ENCODE measurements at places on chromosomes 6 and 20.

DNA sequence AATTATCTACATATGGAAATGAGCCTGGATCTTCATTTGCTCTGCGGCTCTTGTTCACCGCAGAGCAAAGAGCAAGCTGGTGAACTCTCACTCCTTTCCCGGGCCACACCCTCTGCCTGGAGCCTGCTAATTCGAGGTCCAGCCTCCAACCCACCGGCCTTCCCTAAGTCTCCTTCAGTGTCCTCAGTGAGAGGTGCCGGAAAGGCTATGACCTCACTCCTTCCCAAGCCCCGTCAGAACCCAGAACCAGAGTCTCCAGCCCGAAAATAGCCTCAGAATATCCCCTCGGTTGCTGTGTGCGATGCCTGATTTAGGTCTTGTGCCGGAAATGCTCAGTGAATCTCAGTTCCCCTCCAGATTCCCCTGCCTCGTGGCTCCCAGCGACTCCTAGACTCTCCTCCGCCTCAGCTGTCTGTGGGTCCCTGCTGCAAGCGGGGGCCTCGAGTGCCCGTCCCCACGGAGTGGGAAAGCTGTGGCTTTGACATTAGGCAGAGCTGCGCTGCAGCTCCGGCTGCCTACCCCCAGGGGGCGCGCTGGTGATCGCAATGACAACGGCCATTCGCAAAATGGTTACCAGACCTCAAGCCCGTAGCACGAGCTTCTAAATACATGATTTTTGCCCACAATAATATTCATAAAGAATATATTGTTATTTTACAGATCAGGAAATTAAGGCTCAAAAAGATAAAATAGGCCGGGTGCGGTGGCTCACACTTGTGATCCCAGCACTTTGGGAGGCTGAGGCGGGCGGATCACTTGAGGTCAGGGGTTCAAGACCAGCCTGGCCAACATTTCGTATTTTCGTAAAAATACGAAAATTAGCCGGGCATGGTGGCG lies 4.1 kb upstream of the BNIP5 start:
- peak; percentile 34 for DNase-seq

- no peak for DNase-seq
These were observed 28.9 kb downstream of the STMND1 start for GRCh38 chr6:17130786-17131185.

DNA sequence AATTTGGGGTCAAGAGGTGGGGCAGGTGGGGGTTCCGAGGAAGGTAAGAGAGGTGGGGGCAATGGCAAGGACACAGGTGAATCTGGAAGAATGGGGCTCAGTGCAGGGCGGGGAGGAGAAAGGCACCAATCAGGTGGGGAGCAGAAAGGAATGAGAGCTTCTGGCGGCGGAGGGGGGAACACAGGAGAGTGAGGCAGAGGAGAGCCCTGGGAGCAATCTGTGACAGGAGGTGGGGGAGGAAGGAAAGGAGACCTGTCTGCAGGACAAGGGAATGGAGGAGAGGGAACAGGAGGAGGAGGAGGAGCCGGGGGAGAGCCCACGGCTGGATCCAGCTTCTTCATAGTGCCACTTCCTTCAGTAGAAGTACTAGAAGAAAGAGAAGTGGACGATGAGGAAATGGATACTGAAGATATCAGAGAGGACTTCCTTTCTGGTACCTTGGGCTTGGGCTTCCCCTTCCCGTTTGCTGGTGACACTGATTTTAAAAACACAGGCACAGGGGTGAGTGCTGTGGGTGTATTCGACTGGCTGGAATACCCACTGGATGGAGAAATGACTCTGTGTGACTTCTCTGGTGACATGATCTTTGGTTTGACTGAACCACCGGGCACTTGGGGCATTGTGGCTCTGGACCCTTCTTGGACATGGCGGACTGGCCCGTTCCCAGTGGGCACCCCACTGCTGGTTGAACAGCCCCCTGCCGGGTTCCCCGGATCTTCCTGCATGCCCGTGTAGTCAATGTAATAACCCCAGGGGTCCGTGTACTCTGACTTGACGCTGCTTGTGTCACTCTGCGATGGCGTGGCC lies 27.4 kb downstream of the HEBP2 start:
- no peak for DNase-seq

DNA sequence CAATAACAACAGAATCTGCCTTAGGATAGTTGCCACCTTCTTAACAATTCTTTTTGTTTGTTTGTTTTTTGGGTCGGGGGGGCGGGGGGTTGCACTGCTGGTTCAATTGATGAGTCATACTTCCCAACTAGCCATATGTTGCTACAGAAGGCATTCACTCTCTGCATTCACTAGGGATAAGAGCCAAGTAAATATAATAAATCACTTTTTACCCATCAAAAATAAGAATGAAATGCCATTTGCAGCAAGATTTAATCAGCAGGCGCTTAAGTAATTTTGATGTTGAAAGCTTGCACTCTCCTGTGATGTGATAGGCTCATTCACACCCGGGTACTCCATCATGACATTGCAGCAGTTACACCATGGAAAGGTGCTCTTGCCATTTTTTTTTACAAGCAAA lies 209.8 kb downstream of the HIVEP2 start:
- no peak for DNase-seq

DNA sequence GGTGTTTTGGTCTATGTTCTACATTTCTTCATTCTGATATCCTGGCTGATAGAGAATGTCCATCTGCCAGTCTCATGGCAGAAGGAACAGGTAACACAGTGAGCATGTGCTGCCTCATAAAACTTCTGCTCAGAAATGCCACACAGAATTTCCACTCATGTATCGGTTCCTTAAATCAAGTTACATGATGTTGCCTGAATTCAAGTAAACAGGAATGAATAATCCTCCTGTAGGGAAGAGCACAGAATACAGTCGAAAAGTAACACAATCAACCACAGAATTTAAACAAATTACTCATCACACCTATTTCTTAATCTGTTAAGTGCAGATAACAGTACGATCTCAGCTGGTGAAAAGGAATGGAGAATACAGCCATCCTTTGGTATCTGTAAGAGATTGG lies 74.7 kb downstream of the FAM217A start:
- no peak for DNase-seq

DNA sequence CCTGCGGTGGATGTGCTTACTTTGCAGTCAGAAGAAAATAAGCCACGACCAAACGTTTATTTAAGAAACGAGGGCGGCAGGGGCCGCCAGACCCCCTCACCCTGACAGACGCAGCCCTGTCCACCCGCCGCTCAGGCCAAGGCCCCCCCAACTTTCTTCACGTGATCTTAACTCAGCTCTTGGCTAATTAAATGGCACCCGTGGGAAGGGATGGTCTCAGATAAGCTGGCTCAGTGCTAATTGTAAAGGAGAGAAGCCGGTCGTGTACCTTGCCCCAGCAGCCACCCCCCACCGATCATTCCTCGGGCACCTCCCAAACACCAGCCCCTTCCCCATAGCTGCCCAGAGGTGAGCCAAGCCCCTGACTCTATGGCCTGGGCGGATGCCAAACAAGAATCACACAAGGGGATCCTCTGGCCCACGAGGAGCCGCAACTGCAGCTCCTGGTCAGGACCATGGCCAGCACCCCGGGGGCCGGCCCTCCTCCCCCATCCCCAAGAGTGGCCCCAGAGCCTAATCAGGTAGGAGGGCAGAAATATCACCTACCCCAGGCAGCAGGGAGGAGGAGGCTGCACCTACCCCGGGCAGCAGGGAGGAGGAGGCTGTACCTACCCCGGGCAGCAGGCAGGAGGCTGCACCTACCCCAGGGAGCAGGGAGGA lies 11.2 kb downstream of the KCNQ2 start:
- DNase-seq, result no peak

GRCh38 chr6:148842296-148843019 lies 95.6 kb downstream of the UST start:
- no peak for DNase-seq

GRCh38 chr6:124057461-124057860 lies 253.8 kb downstream of the NKAIN2 start:
- no peak for DNase-seq

DNA sequence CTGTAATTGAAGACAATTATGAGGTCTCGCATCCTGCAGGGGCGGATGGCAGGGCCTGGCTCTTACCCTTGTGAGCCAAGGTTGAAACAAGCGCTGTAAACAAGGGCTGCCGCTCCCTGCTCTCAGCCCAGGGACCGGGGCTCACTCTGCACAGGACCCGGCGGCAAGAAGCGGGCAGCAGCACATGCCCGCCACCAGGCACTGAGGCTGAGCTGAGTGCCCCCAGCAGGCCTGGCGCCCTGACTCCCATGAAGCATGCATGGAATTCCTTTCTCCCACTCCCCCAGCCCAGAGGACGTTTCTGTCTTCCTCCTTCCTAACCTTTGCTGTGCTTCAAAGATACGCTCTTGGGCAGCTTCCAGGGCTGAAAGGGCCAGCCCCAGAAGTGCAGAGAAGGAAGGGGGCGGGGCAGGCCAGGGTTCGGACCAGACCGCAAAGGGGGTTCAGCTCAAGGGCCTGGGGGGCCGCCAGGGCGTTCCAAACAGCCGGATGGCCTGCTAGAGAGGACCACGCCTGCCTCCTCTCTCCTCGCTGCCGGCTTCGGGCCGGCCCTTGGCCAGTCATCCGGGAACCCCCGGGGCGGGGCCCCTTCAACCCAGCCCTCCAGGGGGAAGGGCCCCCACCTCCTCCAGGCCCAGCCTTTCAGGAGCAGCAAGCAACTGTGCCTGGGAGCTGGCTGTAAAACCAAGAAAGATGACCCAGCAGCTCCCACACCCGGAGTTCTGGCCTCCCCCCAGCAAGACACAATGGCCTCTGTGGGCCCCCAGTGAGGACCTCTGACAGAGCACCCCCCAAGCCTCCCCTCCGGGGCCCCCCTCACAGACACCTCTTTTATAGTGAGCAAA lies 109.9 kb downstream of the NOL4L start:
- no peak for DNase-seq

DNA sequence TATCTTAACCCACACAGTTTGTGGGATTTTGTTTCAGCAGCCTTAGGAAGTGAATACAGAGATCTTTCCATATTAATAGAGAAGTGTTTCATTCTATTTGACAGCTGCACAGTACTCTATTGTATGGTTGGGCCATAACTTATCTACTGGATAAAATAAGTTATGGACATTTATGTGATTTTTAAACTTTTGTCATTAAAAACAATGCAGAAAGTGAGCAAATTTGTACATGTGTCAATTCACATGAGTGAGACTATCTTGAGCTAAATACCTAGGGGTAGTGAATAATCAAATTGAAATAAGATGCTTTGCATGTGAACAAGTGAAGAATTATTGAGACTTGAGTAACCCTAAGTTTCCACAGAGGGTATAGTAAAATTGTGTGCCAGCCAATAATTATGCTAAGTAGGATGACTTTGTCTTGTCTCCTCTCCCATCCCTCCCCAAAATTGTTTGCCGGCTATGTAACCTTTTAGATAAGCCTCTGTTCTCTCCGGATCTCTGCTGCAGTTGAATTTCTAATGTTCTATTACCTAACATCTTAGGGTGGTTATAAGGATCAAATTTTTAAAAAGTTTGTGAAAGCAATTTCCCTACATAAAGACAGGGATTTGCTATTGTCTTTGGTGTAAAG lies 33.3 kb upstream of the TPBG start:
- DNase-seq, result no peak

DNA sequence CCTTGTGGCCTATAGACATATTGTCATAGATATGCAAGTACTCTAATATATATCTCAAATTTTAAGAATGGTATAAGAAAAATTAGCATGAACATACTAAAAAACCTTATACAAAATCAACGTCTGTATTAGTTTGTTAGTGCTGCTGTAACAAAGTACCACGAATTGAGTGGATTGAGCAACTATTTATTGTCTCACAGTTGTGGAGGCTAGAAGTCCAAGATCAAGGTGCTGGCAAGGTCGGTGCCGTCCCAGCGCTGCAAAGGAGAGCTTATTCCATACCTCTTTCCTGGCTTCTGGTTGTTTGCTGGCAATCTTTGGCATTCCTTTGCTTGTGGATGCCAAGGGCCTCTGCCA lies 317.6 kb upstream of the FERMT1 start:
- no peak for DNase-seq

- DNase-seq, result no peak
These were observed 48.1 kb downstream of the KCNS1 start for GRCh38 chr20:45052698-45053429.

- no peak for DNase-seq
These were observed 831.8 kb downstream of the MAFB start for GRCh38 chr20:39857187-39857586.

DNA sequence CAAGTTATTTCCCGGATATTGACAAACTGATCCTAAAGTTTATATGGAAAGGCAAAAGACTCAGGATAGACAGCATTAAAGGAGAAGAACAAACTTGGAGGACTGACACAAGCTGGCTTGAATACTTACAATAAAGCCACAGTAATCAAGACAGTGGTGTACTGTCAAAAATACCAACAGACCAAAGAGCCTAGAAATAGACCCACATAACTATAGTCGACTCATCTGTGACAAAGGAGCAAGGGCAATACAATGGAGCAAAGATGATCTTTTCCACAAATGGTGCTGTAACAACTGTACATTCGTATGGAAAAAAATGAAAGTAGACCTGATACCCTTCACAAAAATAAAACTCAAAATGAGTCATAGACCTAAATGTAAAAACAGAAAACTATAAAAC lies 46.0 kb downstream of the ABHD12 start:
- DNase-seq, result no peak

GRCh38 chr20:46122071-46122470 lies 4.0 kb downstream of the CD40 start:
- DNase-seq, result no peak

DNA sequence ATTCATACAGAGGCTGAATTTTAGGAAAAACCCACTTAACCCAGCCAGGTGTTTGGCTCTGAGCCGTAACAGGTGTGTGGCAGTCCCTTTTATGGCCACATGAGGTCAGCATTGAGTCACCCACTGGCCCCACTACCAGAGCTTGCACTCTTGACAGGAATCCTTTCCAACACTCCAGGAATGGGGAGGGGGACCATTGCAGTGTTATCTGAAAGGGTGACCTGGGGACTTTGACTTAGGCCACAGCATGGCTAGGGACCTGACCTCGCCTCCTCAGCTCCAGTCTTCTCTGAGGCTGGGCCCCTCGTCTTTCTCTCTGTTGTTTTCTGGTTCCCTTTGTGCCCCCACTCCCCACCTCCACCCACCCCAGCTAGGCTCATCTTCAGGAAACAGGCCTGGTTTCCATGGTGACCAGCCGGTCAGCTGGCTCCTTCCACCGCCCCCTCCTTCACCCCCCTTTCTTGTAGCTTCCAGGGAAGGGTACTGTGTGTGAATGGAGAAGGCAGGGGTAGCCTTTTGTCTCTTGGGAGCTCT lies 2.1 kb upstream of the TMEM151B start:
- no peak for DNase-seq

GRCh38 chr6:85115876-85116275 lies 334.0 kb upstream of the NT5E start:
- no peak for DNase-seq

- DNase-seq, result no peak
These were observed 65.7 kb downstream of the LRRC1 start for GRCh38 chr6:53860511-53860910.

GRCh38 chr20:12970372-12970821 lies 38.4 kb upstream of the SPTLC3 start:
- no peak for DNase-seq

GRCh38 chr6:89873721-89874120 lies 20.5 kb upstream of the GJA10 start:
- DNase-seq, result no peak

DNA sequence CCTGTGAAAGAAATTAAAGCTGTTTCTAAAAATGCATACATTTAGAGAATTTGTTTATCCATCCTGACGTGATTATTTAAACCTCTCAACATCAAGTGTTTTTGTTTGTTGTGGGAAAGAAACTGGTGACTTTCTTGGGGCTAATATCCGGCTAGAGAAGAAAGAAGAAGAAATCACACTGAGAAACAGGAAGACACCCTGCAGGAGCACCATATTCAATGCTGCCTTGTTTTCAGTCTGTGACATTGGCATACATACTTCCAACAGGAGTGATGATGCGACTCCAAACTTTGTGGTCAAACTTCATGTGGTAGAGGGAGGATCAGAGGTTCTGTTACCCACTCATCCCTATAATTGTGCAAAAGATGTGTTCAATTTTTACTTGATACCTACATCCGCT lies 997.6 kb upstream of the CITED2 start:
- DNase-seq, result no peak
